ENCODE measurements at places on chromosomes 6 and 20.

GRCh38 chr6:87099472-87099871 lies 4.6 kb upstream of the CGA start:
- peak; percentile 20 for DNase-seq

GRCh38 chr6:30554962-30555815 lies 1.1 kb downstream of the GNL1 start:
- no peak for DNase-seq

GRCh38 chr6:13465734-13466133 lies 21.7 kb downstream of the GFOD1 start:
- no peak for DNase-seq

DNA sequence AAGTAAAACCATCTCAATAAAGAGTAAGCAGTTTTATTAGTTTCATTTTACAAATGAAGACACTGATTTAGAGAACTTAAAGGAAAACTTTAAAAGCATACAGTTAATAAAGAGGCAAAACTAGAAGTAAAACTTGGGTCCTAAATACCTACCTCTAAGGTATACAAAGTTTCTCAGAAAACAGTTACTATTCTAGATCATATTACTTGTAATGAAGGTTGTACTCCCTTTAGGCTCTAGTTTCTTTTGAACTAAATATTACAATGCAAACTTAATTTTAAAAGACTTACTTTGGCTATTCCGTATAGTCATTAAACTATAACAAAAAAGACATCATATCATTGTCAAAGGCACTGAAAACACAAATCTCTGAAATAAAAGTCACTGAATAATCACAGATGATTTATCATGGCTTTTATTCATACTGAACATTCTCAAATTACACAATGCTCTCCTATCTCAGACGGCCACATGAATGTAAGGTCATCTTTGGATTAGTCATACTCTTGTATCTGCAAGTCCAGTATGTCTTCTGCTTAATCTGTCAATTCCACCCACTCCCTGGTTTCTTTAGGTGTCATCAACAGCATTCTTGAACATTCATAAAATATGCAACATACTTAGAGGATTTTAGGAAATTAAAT lies 361.6 kb upstream of the RUNX2 start:
- DNase-seq = no peak

DNA sequence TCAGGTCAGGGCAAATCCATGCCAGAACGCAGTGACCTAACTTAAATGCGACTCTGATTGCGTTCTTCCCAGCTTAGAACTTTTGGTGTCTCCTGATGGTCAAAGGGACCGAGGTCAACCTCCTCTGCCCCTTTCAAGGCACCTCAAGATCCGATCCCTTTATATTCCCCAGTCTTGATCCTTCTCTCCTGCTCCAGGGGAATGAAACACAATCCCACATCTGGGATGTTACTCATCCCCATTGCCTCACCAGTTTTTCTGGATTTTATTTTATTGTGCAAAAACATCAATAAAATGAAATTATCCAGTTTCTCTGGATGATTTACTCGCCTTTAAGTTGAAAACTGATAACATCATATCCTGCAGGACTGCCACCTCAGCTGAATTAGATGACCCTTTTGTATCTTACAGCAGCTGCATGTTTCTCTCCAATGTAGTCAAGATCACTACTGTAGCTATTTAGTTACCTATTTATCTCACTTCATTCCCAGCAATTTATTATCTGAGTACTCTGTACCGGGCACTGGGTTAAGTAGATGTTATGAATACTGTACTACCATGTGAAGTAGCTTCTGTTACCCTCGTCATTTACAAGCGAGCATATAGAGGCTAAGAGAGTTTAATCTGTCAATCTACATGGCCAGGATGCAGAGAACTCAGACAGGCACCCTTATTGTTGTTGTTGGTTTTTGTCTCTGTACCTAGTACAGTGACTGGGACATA lies 44.0 kb downstream of the IRAK1BP1 start:
- no peak for DNase-seq

DNA sequence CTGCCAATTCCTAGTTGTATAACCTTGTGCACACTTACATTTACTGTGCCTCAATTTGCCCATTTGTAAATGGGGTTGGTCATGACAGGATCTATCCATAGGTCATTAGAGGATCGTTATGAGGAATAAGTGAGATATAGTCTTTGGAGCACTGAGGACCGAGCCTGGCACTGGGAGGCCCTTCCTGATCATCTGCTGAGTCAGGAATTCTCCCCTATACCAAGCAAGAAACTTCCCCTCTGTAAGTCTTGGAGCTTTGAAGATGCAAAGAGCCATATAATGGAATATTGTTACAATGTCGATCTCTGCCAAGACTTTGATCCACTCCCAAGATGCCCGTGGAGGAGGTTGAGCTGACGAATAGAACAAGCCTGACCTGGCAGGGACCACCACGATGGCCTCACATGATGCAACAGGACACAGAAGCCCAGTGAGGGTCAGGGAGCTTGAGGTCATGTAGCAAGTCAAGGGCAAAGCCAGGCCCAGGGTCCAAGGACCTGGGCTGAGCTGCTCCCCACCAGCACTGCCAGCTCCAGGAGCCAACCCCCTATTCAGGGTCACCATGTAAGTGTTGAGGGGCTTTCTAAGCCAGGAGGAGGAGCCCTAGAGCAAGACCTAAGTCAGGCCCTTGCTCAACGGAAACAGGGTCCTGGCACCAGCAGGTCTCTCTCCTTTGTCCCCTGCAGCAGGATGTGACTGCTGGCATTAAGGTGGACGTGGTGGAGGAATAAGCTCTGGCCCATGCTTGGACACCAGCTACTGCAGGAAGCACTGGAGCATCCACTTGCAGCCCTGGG lies 16.7 kb downstream of the PDRG1 start:
- no peak for DNase-seq

- peak; percentile 32 for DNase-seq
Measured at GRCh38 chr20:44959638-44960102, 527 bp downstream of the TOMM34 start.

DNA sequence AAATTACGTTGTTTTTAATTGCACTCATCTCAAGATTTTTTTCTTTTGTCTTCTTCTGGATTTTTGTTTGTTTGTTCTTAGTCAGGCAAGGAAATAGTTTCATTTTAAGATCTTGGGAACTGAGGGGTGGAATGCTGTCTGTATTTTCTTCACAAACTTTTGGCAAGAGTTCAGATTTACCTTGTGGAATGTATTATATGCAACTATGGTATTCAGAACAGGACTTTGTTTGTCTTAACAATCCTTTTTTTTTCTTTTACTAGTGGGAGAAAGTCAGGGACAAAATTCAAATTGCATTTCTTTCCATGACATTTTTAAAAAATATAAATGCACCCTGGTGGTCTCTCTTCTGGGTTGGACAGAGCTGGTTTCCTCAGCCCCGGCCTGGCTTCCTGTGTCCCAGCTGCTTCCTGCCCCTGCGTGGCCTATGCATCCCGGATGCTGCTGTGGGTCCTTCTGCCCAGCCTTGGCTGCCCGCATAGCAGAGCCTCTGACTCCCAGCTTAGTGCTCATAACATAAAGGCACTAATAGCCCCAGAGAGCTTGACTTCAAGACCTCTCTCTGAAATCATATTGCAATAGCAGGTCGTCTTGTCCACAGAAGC lies 520.7 kb downstream of the QKI start:
- no peak for DNase-seq

DNA sequence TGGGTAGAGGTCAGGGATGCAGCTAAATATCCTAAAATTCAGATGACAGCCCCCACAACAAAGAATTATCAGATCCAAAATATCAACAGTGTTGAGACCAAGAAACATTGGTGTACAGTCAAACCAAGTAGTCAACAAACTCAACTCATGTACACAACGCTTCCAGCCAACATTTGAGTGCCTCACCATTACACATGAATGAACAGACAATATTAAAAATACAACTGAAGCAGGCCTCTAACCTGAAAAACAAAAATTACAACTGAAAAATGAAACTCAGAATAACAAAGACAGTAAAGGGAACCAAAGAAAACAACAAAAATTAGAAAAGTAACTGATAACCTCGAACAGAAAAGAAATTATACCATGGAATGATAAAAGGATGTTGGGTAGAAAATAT lies 46.2 kb downstream of the HACE1 start:
- DNase-seq = no peak

GRCh38 chr6:130050230-130050629 lies 31.8 kb downstream of the L3MBTL3 start:
- DNase-seq = no peak

- peak; percentile 40 for DNase-seq
Measured at GRCh38 chr6:127515234-127515793, 3.8 kb downstream of the MTCL3 start.

GRCh38 chr6:901696-902460 lies 208.9 kb upstream of the EXOC2 start:
- no peak for DNase-seq

DNA sequence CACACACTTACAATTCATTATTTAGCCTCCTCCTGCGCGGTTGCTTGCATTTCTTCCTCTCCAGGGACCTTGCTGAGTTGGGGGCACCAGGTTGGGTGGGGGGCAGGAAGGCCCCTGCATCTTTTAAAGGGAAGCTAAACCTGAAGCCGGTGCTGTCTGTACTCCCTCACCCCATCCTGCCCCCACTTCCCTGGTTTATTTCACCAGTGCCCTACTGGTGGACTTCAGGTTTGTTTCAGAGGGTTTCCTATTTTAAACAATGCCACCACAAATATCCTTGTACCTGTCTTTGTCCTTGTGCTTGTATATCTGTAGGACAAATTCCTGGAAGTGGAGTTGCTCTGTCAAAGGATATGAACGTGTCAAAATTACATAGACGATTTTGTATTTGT lies 21.0 kb downstream of the PTK7 start:
- DNase-seq = no peak

DNA sequence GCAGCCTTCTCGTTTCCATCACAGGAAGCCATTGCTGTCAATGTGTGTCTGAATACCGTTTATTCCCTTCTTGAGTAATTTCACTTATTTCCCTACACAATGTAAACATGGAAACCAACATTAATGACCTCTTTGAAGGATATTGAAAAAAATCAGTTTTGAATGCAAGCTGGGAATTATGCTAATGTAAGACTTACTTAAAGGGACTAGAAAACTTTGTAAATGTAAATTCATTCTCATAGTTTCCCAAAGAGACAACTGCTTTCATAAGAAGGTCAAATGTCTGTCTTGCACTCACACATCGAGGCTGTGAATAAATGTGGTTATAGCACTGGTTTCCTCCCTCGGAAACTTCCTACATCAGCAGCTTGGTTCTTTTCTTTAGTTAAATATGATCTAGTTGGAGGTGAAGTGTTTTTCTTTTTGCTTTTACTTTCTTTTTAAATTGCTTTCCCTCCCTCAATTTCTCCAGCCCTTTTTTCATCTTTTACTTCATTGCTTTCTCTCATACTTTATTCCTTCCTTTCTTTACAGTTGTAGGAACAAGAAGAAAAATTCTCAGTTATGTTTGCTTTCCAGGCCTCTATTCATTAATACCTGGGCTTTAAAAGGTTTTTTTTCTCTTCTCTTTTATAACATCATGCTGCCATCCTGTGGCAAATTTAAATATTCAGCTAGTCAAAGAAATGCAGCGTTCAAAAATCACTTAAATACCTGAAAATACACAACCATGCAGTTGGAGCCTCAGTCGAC lies 108.3 kb downstream of the TNFAIP3 start:
- no peak for DNase-seq

DNA sequence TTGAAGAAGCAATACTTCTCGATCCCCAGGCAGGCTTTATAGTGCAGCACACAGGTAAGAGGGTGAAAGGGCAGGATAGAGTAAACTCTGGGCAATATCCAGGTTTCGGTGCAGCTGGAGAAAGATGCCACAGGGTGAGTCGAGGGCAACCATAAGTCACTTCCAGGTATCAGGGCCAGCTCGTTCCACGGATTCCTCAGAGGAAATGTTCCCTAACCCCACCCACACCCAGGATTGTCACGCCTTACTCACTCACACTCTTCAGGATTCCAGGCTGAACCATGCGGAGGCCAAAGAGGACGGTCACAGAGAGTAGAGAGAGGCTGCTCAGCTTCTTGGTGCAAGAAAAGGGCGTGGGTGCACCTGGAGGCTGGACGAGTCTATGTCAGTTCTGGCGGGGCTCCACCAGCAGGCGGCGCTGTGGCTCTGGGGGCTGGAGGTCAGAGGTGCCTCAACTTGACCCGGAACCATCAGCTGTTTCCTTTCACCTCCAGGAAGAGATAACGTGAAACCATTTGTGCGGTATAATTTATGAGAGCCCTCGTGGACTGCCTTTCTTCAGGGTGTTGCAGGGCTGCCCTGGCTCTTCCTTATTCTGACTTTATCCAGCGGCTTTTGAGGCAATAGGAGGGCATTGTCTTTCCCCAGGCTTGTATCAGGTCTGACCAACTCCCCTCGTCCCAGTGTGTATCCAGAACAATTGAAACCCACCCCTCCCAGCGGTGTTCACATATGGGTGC lies 14.5 kb upstream of the WFDC12 start:
- DNase-seq = no peak

DNA sequence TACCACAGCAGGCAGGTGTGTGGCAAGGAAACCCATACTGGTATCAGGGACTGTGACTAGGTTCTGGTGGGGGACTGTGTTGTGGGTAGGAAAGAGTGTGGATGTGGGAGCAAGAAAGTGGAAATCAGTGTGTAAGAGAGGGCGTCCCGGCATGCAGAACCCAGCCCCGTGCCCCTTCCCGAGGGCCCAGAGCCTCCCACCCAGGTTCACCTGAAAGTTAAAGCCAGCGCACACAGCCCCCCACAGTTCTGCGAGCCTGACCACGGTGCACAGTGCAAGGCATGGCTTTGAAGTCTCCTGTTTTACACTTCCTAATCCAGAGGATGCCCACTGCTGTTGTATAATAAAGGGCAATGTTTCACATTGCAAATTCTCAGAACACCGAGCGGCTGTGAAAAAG lies 22.7 kb downstream of the MAFB start:
- DNase-seq = no peak

GRCh38 chr6:1605893-1606779 lies 3.6 kb upstream of the FOXC1 start:
- DNase-seq = no peak

DNA sequence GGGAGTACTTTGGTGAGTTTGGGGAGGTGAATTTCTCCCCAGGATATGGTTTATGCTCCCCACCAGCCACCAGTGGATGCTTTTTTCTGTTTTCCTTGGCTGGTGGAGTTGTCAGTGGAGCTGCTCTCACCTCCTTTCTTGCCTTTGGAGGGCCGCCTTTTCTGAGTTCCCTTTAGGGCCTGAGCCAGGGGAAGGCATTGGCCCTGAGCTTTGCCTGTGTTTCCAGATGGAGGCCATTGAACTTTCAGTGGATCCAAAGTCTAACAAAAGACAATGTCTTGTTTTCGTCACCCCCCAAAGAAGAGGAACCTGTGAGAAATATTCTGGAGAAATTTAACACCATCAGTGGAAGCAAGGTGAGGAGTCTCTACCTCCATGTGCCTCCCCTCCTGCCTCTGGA lies 4.4 kb upstream of the TMEM14A start:
- no peak for DNase-seq

- no peak for DNase-seq
Measured at GRCh38 chr6:44133981-44134711, 6.8 kb downstream of the TMEM63B start.

GRCh38 chr6:125421836-125422235 lies 120.1 kb upstream of the HDDC2 start:
- DNase-seq = no peak

Measured in HuH-7.5 (cell line).